ENCODE measurements at places on chromosomes 1 and 21.

DNA sequence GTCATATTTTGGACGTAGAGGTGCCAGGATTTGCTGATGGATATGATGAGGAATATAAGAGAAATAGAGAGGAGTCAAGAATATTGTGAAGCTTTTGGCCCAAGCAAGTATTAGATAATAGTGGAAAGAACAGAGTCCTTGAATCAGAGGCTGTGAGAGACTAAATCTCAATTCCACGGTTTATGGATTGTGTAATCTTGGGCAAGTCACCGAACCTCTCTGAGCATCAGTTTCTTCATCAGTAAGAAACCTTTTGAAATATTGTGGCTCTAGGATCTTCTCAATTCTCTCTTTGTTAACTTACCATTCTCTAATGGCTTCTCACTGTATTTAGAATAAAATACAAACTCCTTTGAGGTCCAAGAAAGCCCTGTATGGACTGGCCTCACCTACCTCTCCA is 77.6 kb downstream of the RPS6KA1 start:
- DNase-seq = no peak

- DNase-seq = no peak
These were observed 63.6 kb upstream of the GJA5 start for GRCh38 chr1:147824001-147824400.

DNA sequence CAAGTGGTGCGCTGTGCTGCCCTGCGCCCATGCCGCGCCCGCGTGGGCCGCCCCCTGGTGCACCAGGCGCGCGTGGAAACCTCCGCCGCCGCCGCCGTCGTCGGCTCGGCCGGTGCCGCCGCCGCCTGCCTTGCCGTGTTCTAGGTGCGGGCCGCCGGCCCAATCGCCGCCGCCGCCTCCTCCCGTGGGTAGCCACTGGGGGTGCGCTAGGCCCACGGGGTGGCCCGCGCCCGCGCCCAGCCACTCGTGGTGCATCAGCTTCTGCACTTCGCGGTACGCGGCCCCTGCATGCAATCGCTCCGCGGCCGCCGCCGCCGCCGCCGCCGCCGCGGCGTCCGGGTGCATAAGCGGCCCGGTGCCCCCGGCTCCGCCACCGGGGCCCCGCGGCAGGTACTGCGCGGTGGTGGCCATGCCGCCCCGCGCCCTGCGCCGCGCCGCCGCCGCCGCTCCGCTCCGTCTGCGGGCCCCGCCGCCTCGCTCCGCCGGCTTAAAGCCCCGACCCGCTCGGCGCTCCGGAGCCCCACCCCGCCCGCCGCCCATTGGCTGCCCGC is at the start of gene POU3F1:
Gene POU3F1, minus strand, starts transcription at position 461 of the 551 bp plus-strand sequence. Its CDS starts 50 bp downstream, at position 411.
- DNase-seq = no peak

GRCh38 chr21:39430457-39430856 is 15.1 kb downstream of the LCA5L start:
- DNase-seq = no peak

- DNase-seq = no peak
These were observed 533.4 kb downstream of the MATN1 start for GRCh38 chr1:30189818-30190500.

- DNase-seq = no peak
These were observed 145.1 kb downstream of the SIPA1L2 start for GRCh38 chr1:232484856-232485255.

DNA sequence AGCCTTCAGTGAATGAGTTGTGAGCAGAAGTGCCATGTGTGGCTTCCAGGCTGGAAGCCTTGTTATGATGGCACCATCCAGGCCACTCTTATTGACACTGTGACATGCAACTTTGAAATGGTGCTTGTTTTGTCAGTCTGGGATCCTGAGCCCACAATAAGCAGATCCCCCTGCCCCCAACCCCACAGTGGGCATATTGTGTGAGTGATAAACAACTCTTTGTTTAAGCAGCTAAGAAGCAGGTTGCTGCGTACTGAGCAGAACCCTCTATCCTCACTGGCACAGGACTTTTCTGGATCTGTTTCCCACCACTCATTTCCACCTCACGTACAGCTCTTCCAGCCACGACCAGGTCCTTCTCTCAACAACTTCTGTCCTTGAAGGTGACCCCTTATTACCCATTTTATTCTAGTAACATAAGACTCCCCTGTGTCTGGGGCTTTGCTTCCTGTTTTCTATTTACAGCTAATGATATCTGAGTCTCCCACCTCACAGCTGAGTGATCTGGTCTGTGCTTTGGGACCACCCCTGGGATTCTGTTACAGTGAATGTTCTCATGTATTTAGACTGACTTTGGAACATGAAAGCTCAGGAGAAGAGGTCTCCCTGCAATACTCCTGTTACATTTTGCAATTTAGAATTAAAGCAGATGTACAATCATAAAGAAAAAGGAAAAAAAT is 375.5 kb downstream of the PCP4 start:
- no peak for DNase-seq
